ENCODE measurements at places on chromosomes 13 and 19. TPM values are rescaled to one million over a fixed set of nuclear protein-coding genes. Genes with fewer than 3 reads are reported as not detected.

GRCh38 chr13:109273326-109273751, 513.0 kb downstream of the IRS2 start:
- H3K27me3 ChIP-seq = no peaks in the 10 kb centered on the region
- peaks cover 48% of the 10 kb centered on the region for H3K4me1 ChIP-seq
- peaks cover 35% of the 10 kb centered on the region for H3K36me3 ChIP-seq

DNA sequence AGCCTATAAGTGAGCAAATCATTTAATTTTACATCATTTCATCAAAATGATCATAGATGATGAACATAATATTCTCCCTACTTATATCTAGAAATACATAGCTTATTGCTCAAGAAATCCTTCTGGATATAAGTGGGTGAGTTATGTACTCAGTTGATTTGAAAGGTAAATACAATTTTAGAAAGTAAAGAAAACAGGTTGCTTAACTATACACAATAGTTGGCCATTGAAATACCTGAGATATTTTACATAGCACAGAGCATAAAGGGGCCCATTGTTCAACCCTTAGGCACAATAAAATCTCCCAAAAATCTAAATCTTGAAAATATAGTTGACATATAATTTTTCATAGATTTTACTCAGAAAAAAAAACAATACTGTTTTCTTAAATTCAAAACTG, 782.0 kb upstream of the KLHL1 start:
- no peak overlapping the region for H3K4me3 ChIP-seq
- DNase-seq = no peak
- no peak overlapping the region for H3K27ac ChIP-seq

DNA sequence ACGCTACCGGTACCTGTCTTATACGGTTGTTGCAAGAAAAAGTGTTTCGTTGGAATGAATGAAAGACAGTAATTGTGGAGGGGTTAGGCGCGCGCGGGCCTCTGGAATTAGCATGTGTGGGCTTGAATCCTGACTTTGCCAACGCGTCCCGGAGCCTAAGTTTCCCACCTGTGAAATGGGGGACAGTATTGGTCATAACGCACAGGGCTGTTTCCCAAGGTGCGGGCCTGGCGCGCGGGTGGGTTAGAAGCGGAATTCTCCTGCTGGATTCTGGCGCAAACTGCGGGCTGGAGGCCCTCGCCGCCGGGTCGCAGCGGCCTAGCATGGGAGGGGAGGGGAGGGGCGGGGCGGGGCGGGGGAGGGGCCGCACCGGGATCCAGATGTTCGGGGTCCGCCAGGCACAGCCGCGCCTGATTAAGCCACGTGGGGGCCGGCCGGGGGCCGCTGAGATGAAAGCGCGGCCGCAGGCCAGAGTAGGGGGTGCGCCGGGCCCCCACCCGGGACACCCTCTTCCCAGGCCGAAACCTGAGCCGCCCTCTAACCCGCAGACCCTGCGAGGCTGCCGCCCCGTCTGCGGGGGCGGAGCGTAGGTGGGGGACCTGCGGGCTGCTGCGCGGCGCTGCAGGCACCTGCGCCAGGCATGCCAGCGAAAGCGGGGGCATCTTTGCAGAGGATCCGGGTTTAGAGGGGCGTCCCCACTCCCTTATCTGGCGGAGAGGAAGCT, 1.2 kb upstream of the TMEM59L start:
- H3K36me3 ChIP-seq = no peaks in the 10 kb centered on the region
- H3K27ac ChIP-seq = no peak overlapping the region
- DNase-seq = no peak
- H3K4me3 ChIP-seq = no peak overlapping the region
- H3K4me1 ChIP-seq = peaks cover 26% of the 10 kb centered on the region

DNA sequence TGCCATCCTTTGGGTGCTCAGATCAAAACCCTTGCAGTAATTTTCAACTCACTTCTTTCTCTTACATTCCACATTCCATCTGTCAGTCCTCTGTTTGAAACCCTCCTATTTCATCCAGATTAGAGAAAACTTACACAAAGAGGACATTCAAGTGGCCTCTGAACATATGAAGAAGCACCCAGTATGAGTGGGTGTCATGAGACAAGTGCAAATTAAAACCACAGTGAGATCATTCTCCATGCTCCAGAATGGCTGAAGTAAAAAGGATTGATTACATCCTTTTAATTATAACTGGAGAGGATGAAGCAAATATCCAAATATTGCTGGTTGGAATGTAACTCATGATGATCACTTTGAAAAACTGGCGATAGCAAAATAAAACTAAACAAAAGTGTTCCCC, 96.5 kb downstream of the MIPEP start:
- no peaks in the 10 kb centered on the region for H3K36me3 ChIP-seq
- H3K4me1 ChIP-seq = no peaks in the 10 kb centered on the region
- H3K4me3 ChIP-seq = no peak overlapping the region
- no peak overlapping the region for H3K27ac ChIP-seq
- H3K27me3 ChIP-seq = no peaks in the 10 kb centered on the region

DNA sequence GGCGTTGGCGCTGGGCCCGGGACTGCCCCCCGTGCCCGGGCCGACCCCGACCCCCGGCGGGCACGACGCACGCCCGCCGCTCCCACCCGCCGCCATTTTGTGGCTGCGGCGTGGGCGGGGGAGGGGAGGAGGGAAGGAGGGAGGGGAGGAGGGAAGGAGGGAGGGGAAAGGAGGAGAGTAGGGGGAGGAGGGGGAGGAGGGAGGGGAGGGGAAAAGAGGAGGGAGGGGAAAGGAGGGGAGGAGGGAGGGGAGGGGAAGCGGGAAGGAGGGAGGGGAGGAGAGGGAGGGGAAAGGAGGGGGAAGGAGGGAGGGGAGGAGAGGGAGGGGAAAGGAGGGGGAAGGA, at the start of gene BTBD2:
Gene BTBD2 (minus strand): TSS at position 107 of the 343 bp plus-strand sequence. CDS start 11 bp downstream, at position 96.
- H3K36me3 ChIP-seq = no peaks in the 10 kb centered on the region
- no peak for DNase-seq
- H3K4me3 ChIP-seq = peak within 1 kb of the TSS; percentile 54
- no peaks in the 10 kb centered on the region for H3K4me1 ChIP-seq

GRCh38 chr13:110317093-110317492, 10.0 kb downstream of the COL4A2 start:
- no peaks in the 10 kb centered on the region for H3K36me3 ChIP-seq
- no peaks in the 10 kb centered on the region for H3K27me3 ChIP-seq
- H3K4me3 ChIP-seq = no peak overlapping the region
- no peak for DNase-seq

DNA sequence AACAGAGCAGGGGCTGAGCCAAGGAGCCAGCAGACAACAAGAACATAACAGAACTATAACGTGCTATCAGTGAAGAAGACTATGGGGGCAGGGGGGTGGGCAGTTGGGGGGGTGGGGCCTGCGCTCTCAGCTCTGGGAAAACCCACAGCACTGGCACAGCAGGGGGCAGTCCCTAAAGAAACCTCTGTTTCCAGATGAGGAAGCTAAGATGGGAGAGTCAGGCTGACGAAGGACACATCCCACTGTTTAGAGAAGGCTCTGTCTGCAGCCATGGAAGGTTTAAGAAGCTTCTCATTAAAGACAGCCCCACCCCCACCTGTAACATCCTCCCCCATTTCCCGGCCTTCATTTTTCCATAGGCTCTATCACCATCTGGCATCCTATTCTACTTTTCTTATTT, 7.1 kb upstream of the DOCK9 start:
- H3K36me3 ChIP-seq = no peaks in the 10 kb centered on the region
- H3K4me3 ChIP-seq = no peak overlapping the region
- DNase-seq = no peak
- H3K27ac ChIP-seq = no peak overlapping the region

DNA sequence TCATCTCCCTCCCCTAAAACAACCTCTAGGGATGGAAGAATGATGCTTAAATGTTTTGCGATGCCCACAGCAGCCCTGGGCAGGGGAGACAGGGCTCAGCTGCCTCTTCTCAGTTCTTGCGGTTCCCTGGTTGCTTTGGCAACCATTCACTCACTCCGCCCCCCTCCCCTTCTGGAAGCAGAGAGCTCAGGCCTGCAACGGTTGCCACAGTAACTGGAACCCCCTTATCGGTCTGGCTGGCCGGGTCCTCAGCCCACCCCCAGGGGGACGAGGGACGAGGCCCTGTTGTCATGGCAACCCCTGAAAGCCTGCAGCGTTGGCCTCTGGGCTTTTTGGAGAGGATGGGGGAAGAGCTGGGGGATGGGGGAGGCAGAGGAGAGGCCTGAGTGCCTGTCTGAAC, 19.5 kb downstream of the NOVA2 start:
- no peak for DNase-seq
- no peak overlapping the region for H3K27ac ChIP-seq
- H3K36me3 ChIP-seq = no peaks in the 10 kb centered on the region

- H3K27me3 ChIP-seq = peaks cover 5% of the 10 kb centered on the region
- H3K4me1 ChIP-seq = no peaks in the 10 kb centered on the region
- DNase-seq = no peak
- no peak overlapping the region for H3K4me3 ChIP-seq
- H3K27ac ChIP-seq = no peak overlapping the region
Measured at GRCh38 chr13:23515116-23515515, 55.1 kb upstream of the TNFRSF19 start.

DNA sequence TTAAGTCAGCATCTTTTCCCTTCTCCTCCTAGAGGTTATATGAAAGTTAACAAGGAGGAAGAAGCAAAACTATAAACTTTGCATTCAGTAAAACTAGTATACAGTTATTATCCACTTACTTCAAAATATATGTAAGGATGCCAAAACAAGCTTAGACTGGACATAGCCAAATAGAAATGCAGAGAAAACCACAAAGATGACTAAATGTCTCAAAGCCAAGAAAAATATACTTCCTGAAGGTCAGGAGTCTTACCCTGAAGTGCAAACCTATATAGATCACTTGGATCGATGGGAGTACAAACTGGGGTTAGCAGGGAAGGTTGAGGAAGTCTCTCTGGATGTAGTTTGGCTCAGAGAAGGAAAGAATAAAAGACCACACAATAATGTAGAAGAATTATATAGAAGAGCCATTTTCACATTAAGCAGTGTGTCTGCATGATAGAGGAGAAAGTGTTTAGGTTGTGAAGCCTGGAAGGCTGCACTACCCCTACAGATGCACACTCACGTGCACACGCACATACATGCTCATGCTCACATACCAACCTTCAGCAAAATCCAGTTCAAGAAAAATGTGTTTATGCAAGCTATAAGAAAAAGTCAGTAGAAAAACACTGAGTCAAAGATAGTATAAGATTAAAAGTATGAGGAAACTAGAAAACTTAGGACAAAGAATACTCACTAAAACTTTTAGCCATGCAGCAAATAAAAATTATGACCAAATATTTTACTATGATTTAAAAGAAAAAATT, 112.1 kb upstream of the RXFP2 start:
- no peaks in the 10 kb centered on the region for H3K4me1 ChIP-seq
- H3K27ac ChIP-seq = no peak overlapping the region
- H3K4me3 ChIP-seq = no peak overlapping the region

- H3K27ac ChIP-seq = no peak overlapping the region
- no peaks in the 10 kb centered on the region for H3K36me3 ChIP-seq
- no peak for DNase-seq
- H3K4me1 ChIP-seq = no peaks in the 10 kb centered on the region
- H3K4me3 ChIP-seq = no peak overlapping the region
- H3K27me3 ChIP-seq = no peaks in the 10 kb centered on the region
Measured at GRCh38 chr19:21691661-21692060, 75.7 kb downstream of the ZNF100 start.

DNA sequence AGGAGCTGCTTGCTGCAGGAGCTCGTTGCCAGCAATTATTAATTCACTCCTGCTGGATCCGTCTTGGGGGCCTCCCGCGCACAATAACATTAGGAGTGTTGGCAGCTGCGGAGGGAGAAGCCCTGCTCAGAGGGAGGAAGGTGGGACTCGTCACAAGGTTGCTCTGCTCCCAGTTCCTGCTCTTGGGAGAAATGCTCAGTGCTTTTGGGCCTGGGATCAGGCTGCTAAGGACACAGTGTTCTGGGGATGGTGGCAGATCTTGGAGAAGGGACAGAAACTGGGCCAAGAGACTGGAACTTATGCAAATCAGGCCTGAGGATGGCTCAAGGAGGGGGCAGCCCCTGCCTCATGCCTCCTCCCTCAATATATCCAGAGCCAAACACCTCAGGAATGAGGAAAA, 78.9 kb upstream of the OLFM4 start:
- H3K27me3 ChIP-seq = peaks cover 14% of the 10 kb centered on the region
- no peak overlapping the region for H3K4me3 ChIP-seq
- H3K27ac ChIP-seq = no peak overlapping the region
- H3K36me3 ChIP-seq = no peaks in the 10 kb centered on the region

DNA sequence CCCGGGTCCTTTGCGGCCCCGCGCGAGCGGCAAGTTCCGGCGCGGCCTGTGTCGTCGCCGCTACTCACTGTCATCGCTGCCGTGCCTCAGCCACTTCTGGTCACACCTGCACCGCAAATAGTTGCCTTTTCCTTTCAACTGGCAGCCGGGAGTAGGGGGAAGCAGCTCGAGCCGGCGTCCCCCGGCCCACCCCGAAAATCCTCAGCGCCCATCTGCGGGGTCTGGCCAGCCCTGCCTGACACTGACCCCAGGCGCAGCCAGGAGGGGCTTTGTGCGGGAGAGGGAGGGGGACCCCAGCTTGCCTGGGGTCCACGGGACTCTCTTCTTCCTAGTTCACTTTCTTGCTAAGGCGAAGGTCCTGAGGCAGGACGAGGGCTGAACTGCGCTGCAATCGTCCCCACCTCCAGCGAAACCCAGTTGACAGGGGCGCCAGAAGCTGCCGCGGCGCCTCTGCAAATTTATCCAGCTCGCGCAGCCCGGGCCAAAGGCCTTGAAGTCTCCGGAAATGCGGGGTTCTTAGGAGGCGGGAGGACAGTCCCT, 1.7 kb downstream of the PDX1 start:
- no peak overlapping the region for H3K27ac ChIP-seq
- DNase-seq = no peak
- no peaks in the 10 kb centered on the region for H3K4me1 ChIP-seq
- no peak overlapping the region for H3K4me3 ChIP-seq

- H3K4me1 ChIP-seq = peaks cover 22% of the 10 kb centered on the region
- DNase-seq = no peak
- no peak overlapping the region for H3K4me3 ChIP-seq
- H3K36me3 ChIP-seq = no peaks in the 10 kb centered on the region
- H3K27ac ChIP-seq = no peak overlapping the region
Measured at GRCh38 chr13:112756511-112756966, 66.7 kb downstream of the ATP11A start.

- H3K27me3 ChIP-seq = no peaks in the 10 kb centered on the region
- H3K4me3 ChIP-seq = no peak overlapping the region
- no peak for DNase-seq
- H3K36me3 ChIP-seq = no peaks in the 10 kb centered on the region
Measured at GRCh38 chr13:71591374-71591773, 275.6 kb downstream of the DACH1 start.

GRCh38 chr13:98056839-98057410, 86.0 kb upstream of the FARP1 start:
- H3K4me1 ChIP-seq = no peaks in the 10 kb centered on the region
- DNase-seq = no peak
- no peak overlapping the region for H3K4me3 ChIP-seq
- H3K27me3 ChIP-seq = no peaks in the 10 kb centered on the region
- H3K27ac ChIP-seq = no peak overlapping the region

DNA sequence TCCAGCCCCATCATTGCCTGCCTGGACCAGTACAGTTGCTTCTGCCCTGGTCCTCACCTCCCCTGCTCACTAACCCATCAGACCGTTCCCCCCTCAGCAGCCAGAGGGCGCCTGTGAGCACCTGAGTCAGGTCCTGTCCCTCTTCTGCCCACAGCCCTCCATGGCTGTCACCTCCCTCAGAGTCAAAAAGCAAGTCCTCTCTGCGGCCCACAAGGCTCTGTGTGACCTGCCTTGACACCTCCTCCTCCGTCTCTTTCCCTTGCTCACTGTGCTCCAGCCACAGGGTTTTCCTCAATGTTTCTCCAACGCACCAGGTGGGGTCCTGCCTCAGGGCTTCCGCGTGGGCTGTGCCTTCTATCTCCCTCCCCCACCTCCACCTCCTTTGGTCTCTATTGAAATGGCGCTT, 29.4 kb upstream of the PTPRS start:
- H3K36me3 ChIP-seq = no peaks in the 10 kb centered on the region
- no peak overlapping the region for H3K27ac ChIP-seq
- no peak overlapping the region for H3K4me3 ChIP-seq
- H3K27me3 ChIP-seq = 0 out of 2 replicates have a peak, but pooled peaks cover 6% of the 10 kb centered on the region

Gene ABCC4
- 17.0 TPM for total RNA-seq

Gene CACNA1A
- total RNA-seq = 0.35 TPM

Gene ZNF439
- 0.83 TPM for total RNA-seq

Gene CBY2
- not detected for total RNA-seq
